MV-4-11 (cell line): ENCODE measurements at places on chromosomes 1 and 21.
A peak's percentile ranks its signal among the peaks of the same experiment; 100 is the strongest.

GRCh38 chr1:107153014-107153413 lies 12.2 kb downstream of the NTNG1 start:
- DNase-seq, result peak; percentile 38

GRCh38 chr1:57447551-57447950 lies 23.7 kb upstream of the DAB1 start:
- DNase-seq, result no peak

GRCh38 chr1:202235856-202236837 lies 42.5 kb downstream of the LGR6 start:
- peak; percentile 55 for DNase-seq

DNA sequence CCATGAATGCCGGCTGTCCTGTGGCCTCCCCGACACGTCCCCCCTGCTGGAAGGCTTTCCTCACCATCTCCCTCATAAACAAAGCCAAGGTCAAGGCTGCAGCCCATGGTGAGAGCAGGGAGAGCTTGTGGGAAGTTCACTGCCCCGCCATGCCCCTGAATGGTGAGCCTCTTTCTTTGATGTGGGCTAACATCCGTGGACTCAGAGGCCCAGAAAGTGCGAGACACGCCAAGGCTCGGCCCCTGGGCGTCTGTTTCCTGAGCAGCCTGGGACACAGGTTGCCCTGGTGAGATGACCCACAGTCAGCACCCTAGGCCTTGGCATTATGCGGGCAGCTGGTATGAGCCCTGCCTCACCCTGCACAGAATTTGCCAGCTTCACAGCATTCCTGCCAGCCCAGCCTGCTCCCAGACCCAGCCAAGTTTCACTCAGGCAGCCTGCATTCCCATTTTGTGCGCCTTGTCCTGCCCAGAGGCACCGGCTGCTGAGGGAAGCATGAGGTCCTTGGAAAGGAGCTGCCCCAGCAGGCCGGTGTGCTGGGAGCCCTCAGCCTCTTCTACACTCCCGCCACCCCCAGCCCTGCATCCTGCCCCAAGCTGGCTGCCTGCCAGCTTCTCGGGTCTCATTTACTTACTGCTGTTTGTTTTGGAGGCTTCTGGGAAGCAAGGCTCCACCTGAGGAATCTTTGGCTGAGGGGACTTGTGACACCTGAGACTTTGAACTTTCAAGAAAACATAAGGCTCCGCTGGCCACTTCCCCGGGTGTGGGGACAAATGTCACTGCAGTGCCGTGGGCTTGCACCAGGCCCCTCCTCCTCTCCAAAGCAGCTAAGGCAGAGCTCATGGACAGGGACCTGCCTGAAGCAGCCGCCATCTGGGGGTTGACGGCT lies 31.9 kb downstream of the NEK2 start:
- DNase-seq, result no peak

DNA sequence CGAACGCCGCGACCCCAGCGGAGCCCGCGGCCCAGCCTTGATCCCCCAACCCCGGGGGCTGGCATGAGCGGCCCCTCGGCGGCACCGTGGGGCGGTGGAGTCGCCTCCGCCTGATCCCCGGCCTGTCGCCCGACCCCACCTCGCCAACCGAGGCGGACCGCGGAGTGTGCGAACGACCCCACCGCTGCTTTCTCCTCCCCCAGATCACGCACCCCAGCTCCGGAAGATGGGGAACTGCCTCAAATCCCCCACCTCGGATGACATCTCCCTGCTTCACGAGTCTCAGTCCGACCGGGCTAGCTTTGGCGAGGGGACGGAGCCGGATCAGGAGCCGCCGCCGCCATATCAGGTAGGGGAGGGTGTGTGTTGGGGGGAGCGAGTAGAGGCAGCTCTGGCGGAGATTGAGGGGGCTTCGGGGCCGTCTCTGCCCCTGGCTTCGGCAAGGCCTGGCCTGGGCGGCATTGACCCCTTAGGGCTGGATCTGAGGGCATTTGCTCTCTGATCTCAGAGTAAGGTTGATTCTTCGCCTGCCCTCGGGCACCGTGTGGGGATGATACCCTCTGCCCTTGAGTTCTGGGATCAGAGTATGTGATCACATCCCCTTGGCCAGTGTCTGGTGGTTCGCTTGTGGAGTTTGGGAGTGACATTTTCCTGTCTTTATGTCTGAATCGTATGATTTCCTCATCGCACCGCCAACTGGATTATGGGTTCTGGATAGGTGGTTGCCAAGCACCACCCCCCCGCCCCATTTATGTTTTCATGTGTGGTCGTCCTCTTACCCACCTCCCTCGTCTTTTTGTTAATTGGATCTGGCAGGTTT lies 668 bp downstream of the RNF11 start:
- DNase-seq, result peak; percentile 21

GRCh38 chr1:1617925-1618324 lies 2.6 kb downstream of the MIB2 start:
- DNase-seq, result no peak

DNA sequence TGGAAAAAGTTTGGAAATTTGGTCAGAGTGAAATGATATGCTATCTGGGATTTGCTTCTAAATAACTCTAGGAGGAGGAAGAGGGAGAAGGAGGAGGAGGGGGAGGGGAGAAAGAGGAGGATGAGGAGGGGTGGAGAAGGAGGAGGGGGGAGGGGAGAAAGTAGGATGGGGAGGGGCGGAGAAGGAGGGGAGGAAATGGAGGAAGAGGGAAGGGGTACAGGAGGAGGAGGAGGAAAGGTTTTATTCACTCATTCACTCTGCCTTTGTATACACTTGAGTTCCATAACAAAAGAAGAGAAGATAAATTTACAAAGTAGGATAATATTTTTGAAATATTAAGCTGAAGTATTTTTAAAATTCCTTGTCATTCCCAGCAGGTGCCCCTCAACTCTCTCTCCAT lies 6.3 kb upstream of the VPS26C start:
- no peak for DNase-seq

DNA sequence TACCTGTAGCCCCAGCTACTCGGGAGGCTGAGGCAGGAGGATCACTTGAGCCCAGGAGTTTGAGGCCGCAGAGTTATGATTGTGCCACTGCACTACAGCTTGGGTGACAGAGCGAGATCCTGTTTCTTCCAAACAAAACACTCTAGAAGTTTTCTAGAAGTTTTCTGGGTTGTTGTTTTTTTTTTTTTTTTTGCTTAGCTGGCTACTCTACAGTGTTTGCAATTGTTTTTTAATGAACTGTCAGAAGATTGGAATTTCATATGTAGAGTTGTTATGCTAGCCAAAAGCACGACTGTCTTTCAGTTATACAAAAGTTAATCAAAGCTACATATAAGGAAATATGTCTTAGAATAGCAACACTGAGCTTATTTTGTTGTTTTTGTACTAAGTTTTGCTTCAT lies 30.9 kb upstream of the NEXN start:
- no peak for DNase-seq

GRCh38 chr21:26169061-26169610 lies 1.4 kb downstream of the APP start:
- DNase-seq, result peak; percentile 15

DNA sequence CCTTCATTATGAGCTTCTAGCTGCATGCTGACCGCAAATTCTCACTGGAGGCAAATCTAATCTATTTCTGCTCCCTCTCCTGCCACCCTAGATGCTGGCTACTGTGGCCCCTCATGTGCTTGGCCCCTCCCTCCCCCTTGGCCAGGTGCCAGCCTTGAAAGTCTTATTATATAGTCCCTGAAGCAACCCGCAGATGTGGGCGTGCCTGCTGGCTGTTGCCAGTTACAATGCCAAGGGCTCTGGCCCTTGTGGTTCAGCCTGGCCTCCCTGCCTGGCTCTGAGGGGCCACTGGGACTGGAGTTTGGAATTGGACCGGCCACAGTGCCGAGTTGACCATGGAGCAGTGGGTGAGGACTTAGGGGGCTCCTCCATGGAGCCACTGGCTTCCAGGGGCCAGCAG lies 78.9 kb upstream of the ACTRT2 start:
- no peak for DNase-seq

- DNase-seq, result no peak
These were observed 11.4 kb upstream of the ZNF669 start for GRCh38 chr1:247115545-247115944.

- no peak for DNase-seq
These were observed 282 bp upstream of the ECE1 start for GRCh38 chr1:21290546-21290944.

DNA sequence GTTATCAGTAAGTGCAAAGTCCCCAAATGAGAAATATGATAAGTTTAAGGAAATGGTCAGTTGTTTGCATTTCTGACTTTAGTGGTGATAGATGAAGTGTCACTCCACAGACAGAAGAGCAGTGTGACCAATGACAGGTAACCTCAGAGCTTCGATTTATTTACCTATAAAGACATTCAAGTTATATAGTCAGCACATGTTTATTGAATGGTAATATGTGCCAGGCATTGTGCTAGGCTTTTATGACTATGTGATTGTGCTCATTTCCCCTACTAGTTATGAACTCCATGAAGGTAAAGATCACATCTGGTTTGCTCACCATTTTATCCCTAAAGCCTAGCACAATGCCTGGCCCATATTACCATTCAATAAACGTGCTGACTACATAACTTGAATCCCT lies 222.4 kb downstream of the HHIPL2 start:
- no peak for DNase-seq

- DNase-seq, result peak; percentile 41
These were observed 188.6 kb downstream of the FCRL5 start for GRCh38 chr1:157363660-157364140.

DNA sequence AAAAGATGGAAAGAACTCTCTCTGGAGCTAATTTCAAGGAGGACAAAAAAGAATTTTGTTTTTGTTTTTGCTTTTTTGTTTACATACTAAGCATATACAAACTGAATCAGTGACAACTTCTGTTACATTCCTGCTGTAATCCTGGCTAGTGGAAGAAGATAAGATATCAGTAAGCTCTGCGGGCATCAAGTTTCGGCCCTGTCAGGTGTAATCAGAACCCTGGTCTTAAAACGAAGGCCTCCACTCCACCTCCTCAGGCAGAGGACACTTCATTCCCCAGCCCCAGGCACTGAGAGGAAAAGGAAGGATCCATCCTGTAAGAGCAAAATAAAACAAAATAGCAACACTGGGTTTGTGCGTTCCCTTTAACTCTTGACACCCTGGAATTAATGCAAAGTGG lies 88.9 kb upstream of the ARHGAP29 start:
- DNase-seq, result no peak

DNA sequence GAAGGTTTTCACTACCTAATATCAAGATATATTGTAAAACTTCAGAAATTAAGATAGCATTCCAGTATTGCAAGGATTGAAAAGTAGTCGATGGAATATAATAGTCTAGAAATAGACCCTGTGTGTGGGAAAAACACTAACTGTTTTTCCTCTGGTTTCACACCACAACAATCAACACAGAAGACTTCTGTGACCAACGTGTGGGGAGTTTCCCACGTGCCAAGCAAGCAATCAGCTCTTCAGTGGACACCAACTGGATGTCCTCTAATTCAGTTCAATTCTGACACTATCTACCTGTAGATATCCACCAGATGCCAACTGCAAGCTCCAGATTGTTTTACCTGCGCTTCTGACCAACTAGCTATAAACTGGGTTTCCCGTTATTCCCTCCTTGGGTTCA lies 12.1 kb downstream of the CD244 start:
- DNase-seq, result no peak

GRCh38 chr1:206470692-206471414 lies 577 bp downstream of the IKBKE start:
- peak; percentile 25 for DNase-seq

GRCh38 chr1:240597153-240597745 lies 14.7 kb downstream of the GREM2 start:
- DNase-seq, result no peak

DNA sequence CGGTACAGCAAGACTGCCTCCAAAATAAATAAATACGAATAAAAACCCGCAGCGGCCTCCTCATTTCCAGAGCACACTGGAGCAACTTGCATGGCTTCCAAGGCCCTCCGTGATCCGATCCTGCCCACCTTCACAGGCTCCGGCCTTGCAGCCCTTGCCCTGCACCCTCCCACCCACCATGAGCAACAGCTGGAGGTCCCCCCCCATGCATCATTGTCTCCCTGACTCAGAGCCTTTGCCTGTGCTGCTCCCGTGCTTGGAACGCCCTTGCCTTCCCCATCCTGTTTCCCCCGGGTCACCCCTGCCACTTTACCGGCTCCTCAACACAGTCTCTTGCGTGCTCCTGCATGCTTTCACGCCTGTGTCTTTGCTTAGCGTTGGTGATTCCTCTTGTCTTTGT lies 71.0 kb upstream of the ANGPTL1 start:
- no peak for DNase-seq

GRCh38 chr21:35349376-35350080 lies 300.4 kb upstream of the RUNX1 start:
- DNase-seq, result no peak

GRCh38 chr1:246270236-246270635 lies 236.8 kb downstream of the SMYD3 start:
- peak; percentile 29 for DNase-seq

DNA sequence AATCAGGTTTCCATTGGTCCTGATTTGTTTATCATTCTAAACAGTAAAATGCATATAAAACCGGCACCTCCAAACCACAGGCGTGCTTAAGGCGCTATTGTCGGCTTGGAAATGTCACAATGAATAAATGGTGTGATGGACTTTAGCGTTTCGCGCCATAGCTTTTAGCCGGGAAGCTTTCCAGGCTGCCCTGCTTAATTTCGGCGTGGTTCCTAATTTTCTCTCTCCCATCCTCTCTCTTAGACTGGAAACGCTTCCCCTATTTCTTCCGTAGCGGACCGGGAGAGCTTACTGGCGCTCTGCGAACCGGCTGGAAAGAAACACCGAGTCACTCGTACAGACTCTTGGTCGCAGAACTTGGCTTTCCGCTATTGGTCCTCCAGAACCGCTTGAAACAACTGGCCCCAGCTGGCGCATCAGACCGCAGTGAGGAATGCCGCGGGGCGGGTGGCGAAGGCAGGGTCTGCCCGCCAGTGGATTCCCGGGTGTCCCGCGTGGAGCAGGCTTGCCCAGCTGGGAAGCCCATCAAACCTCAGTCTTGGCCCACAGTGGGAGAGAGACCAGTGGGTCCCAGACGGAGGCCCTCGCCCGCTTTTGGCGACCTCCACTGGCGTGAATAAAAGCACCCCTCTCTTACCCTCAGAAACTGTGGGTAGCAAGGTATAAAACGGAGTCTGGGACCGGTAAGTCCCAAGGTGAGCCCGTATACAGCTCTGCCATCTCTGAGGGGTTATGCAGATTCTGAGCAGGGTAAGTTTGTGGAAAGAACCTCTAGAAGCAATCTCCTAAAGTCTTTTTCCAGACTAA lies 4.0 kb upstream of the LHX8 start:
- DNase-seq, result no peak

GRCh38 chr21:46474382-46474781 lies 15.7 kb downstream of the DIP2A start:
- DNase-seq, result peak; percentile 17

- DNase-seq, result no peak
These were observed 56.8 kb upstream of the CNTN2 start for GRCh38 chr1:204986181-204986580.

GRCh38 chr1:60936591-60937342 lies 145.6 kb upstream of the NFIA start:
- DNase-seq, result no peak
